Naive B cell (primary cell): ENCODE measurements at places on chromosomes 1 and 21. TPM values are rescaled to one million over a fixed set of nuclear protein-coding genes. Genes with fewer than 3 reads are reported as not detected.

The LDLRAD1 gene
- not detected for polyA plus RNA-seq

The ERRFI1 gene
- 0.48 TPM for polyA plus RNA-seq

The NHLH1 gene
- not detected for polyA plus RNA-seq

The DYNLT4 gene
- polyA plus RNA-seq = not detected

The TMEM234 gene
- 10.9 TPM for polyA plus RNA-seq

The BPNT1 gene
- polyA plus RNA-seq = 16.3 TPM
